Stimulated activated CD8-positive, alpha-beta memory T cell treated with anti-CD3 and anti-CD28 coated beads, Interleukin-2, amount 100 ng/mL, for 48 hours (primary cell): ENCODE measurements at places on chromosomes 12 and 14.

DNA sequence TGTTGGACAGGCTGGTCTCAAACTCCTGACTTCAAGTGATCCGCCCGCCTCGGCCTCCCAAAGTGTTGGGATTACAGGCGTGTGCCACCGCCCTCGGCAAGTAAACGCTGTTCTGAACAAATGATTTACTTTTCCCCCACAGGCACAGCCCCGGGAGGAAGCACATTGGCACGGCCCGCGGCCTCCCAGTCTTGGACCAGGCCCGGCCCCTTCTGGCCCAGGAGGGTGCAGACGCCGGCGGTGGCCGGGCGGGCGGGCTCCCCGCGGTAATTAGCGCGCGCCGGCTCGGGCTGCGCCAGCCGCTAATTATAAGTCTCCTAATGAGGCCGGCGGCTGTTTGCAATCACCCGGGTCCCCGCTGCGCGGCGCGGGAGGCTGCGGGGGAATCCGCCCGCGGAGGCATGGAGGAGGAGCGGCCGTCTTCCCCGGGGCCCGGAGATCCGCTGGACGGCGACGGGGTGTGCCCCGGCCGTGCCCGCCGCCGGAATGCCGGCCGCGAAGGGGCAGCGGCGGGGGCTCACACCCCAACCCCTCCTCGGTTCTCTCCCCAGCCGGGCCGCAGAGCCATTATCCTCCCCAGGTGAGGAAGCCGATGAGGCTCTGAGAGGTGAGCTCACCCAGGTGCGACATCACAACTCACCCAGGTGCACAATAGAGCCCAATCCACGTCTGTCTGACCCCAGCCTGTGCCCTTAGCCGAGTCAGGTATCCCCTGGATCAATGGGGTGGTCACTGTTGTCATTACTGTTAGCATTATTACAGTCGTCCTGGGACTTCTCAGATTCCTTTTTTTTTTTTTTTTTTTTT is 3.3 kb upstream of the POP5 start:
- peak; percentile 20 for DNase-seq

DNA sequence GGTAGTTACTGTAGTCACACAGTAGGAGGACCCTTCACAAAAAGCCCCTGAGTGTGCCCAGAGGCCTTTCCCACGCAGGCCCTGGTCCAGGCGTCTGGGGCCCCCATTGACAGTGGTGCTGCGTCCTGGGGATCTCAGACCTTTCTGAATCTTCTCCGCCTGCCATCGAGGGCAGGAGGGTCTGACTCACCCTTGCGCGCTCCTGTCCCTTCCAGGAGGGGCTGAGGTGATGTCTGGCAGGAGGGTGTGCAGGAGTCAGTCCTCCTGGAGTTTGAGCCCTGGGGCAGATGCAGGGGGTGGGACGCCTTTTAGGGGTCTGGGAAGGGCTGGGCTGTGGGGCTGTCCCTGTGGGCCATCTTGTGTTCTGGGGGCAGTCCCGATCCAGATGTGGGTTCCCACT is 386.8 kb downstream of the TMEM121 start:
- no peak for DNase-seq

DNA sequence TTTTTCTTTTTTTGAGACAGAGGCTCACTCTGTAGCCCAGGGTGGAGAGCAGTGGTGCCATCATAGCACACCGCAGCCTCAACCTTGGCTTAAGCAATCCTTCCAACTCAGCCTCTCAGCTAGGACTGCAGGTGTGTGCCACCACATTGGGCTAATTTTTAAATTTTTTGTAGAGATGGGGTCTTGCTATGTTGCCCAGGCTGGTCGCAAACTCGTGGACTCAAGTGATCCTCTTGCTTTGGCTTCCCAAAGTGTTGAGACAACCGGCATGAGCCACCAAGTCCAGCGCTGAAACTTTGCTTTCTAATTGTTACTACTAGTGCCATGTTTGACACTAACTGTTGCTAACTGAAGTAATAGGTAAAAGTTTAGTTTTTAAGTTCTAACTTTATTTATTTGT is 8.0 kb downstream of the RNF10 start:
- no peak for DNase-seq

GRCh38 chr12:56304872-56305590 is 4.9 kb upstream of the CS start:
- no peak for DNase-seq

DNA sequence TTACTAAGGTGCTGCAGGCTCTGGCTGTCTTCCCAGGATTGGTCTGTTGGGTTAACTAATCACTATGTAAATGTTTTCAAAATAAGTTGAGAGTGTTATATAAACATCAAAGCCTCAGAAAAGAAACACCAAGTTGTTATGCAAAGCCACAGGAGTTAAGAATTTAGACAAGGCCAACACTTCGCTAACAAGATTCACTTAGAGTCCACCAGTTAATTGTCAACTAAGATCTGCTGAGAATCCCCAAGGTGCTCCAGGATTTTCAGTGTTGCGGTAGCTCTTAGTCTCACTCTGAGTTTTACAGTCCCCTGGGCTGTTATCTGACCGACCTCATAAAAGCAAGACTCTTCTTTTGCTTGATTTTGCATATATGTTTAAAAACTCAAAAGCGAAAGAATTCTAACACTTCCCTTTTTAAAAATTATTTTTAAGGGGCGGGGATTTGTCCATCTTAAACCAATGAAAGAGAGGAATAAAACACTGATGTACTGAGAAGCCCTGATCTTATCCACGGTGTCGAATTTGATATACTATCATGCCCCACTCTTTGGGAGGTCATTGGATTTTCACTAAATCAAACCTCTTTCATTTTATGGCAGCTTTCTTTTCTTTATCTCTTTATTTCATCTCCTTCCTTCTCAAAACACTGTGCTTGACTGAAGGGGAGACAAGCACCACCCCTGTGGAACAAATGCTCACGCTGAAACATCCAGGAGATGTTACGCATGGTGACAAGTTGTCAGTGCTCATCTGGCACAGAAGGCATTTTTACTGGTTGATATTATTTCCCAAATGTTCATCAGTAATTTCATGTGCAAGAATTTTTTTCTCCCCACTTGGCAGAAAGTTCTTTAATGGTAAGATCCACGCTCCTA is 7.0 kb downstream of the NIN start:
- no peak for DNase-seq

DNA sequence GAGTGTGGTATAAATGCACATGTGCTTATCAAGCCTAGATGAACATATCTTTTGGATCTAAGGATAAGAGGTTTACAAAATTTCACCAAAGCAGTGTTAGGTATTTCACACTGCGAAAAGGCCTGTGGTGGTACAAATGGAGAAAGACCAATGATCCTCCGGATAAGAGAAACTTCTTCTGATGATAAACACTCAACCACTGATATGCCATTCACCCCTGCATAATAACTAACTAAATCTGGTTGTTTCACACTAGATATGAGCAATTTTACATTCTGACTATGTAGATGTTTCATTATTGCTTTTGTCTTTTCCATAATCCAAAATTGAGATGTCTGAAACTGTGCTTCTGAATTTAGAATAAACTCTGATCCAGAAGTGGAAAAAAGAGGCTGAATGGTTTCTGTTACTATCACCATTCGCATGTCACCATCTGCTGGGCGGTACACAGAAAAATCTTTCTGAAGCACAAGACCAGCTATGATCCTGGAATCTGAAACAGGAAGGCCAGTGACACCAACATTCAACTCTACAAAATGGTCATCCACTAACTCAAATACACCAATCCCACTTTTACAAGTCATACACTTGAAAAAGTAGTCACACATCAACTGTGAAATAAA is 1.3 kb downstream of the BBS10 start:
- peak; percentile 3 for DNase-seq

- DNase-seq, result no peak
These were observed 364.7 kb downstream of the BCAT1 start for GRCh38 chr12:24584032-24584675.

DNA sequence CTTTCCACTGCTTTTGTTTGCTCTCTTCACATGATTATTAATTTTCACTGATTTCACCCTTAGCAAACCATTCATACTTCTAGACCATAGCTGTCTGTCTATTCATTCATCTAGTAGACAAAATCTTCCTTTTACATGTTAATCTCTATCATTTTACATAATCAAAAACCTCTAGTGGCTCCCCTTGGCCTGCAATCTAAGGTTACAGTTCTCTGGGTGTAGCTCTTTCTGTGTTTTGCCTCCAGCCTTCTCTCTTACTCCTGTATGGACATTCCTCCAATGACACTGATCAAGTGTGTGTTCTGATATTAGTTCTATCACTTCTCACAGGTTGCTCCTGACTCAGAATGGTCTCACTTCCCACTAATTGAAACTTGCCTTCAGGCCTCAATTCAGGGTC is 56.4 kb downstream of the PRKCH start:
- DNase-seq, result no peak

DNA sequence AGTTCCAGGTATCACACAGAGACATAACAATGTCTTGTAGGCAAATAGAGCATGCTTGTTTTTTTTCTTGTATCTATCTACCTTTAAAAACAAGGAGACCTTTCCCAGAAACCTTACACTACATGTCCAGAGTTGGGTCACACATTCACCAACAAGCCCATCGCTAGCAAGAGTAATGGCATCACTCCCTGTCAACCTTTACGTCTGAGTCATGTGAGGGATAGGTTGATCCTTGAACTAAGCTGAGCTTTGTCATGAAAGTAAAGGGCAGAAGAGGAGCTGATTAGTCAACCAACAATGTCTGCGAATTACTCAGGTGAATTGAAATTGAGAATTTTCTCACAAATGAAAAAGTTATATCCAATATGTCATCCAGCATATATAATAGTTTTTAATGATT is 219.4 kb downstream of the CNTN1 start:
- DNase-seq, result no peak

GRCh38 chr12:20451761-20452160 is 83.4 kb downstream of the PDE3A start:
- no peak for DNase-seq

DNA sequence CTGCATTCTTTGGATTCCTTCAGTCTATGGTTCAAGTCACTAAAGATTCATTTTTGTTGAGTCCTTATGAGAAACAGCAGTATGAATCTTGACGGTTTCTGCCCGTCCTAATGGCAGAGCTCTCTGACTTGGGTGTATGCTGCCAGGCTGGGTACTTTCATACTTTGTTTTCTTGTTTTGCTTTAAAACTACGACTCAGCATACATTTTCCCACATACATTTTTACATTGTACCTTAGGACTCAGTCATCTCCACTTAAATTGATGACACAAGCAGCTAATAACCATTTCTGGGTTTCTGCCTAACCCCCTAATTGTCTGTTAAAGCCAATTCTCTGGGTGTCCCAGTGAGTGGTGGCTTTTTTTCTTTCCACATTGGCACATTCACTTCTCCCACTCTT is 4.8 kb upstream of the DDX55 start:
- no peak for DNase-seq

- no peak for DNase-seq
These were observed 19.0 kb downstream of the ADAM20 start for GRCh38 chr14:70515811-70516210.

GRCh38 chr14:95433094-95433478 is 83.4 kb downstream of the SYNE3 start:
- no peak for DNase-seq

DNA sequence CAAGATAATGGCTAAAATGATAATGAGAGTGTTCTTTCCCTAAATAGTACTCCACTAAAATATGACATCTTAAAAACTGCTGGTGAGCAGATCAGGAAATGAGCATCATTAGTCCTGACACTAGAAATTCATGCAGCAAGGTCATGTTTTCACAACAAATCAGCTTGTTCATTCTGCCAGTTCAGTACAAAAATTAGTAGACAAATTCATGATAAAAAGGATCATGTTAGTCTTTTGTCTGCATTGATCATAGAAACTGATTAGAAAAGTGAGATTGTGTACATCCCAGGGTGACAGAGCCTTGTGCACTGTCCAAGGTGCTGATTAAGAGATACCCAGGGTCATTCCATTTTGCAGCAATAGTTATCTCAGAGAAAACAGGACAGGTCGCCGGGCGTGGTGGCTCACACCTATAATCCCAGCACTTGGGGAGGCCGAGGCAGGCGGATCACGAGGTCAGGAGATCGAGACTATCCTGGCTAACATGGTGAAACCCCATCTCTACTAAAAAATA is 163.6 kb downstream of the RIMBP2 start:
- no peak for DNase-seq
